ENCODE measurements at places on chromosomes 2 and 18. TPM values are rescaled to one million over a fixed set of nuclear protein-coding genes. Genes with fewer than 3 reads are reported as not detected.
A peak's percentile ranks its signal among the peaks of the same experiment; 100 is the strongest.

IGFBP2 gene
- 873 TPM for total RNA-seq

TGFA gene
- 3.0 TPM for total RNA-seq

GKN2 gene
- total RNA-seq = not detected

FKBP1B gene
- 58.6 TPM for total RNA-seq

PREB gene
- total RNA-seq = 56.7 TPM

SERPINB12 gene
- not detected for total RNA-seq

BCL11A gene
- 45.0 TPM for total RNA-seq

PROKR1 gene
- total RNA-seq = 4.4 TPM

DNA sequence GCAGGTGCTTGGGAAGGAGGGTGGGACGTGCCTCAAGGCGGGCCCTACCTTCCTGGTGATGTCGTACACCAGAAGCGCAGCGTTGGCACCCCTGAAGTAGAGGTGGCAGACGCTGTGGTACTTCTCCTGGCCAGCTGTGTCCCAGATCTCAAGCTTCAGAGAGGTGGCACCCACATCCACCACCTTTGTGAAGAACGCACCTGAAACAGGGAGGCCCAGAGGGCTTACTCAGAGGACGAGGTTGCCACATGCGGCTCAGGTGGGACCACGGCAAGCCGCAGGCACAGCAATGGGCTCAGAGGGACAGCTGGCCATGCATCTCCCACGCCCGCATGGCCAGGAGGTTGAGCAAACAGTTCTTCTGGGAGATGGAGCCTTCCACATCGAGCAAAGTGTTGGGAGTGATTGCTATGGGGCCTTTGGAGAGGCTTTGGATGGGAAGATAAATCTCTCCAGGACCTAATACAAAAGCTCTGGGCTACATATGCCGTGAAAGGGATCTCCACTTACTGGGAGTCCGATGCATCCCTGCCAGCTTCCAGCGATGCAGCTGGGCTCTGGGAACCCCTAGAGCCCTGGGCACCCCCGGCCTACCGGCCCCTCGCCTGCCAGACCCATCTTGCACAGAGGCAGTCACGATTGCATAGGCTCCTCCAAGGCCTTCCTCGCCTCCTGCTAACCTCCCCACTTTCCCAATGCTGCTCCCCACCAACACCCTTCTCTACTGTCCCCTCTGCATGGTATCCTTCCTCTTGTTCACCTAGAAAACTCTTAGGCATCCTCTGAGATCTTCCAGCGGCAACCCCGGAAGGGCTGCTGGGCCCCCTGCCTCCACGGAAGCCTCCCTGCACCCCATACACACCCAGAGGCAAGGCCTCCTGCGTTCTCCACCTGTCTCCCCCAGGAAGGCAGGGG lies 11.8 kb downstream of the PRLH start:
- H3K4me1 ChIP-seq = peaks cover 31% of the 10 kb centered on the region
- H3K27me3 ChIP-seq = no peaks in the 10 kb centered on the region
- H3K36me3 ChIP-seq = peaks cover 36% of the 10 kb centered on the region
- no peak overlapping the region for H3K4me3 ChIP-seq

GRCh38 chr2:75560768-75561565 lies at the start of gene EVA1A:
Gene EVA1A, minus strand, starts transcription at chr2:75560939. Its CDS starts 42,799 bp downstream, at chr2:75518140.
- H3K4me3 ChIP-seq = peak within 1 kb of the TSS; percentile 97
- H3K27me3 ChIP-seq = peaks cover 29% of the 10 kb centered on the region
- peak within 1 kb of the TSS; percentile 48 for H3K27ac ChIP-seq
- no peaks in the 10 kb centered on the region for H3K36me3 ChIP-seq
- peaks cover 40% of the 10 kb centered on the region for H3K4me1 ChIP-seq

- H3K27ac ChIP-seq = no peak overlapping the region
- DNase-seq = peak; percentile 57
- no peak overlapping the region for H3K4me3 ChIP-seq
- no peaks in the 10 kb centered on the region for H3K36me3 ChIP-seq
Measured at GRCh38 chr2:205903549-205904129, 182.3 kb downstream of the INO80D start.

GRCh38 chr2:604854-605524 lies 72.2 kb downstream of the TMEM18 start:
- H3K4me3 ChIP-seq = no peak overlapping the region
- no peak for DNase-seq

- H3K27ac ChIP-seq = no peak overlapping the region
- peaks cover 2% of the 10 kb centered on the region for H3K27me3 ChIP-seq
- DNase-seq = no peak
- no peak overlapping the region for H3K4me3 ChIP-seq
Measured at GRCh38 chr2:169107645-169108044, 38.3 kb downstream of the DHRS9 start.

GRCh38 chr18:21599585-21600525 lies 649 bp downstream of the ESCO1 start:
- DNase-seq = peak; percentile 75
- peak overlapping the region; percentile 98 for H3K4me3 ChIP-seq
- H3K36me3 ChIP-seq = peaks cover 7% of the 10 kb centered on the region
- H3K27me3 ChIP-seq = peaks cover 4% of the 10 kb centered on the region
- H3K27ac ChIP-seq = peak overlapping the region; percentile 100
- peaks cover 14% of the 10 kb centered on the region for H3K4me1 ChIP-seq

GRCh38 chr2:69241664-69242514 lies 145.1 kb downstream of the GFPT1 start:
- no peaks in the 10 kb centered on the region for H3K27me3 ChIP-seq
- H3K4me3 ChIP-seq = no peak overlapping the region
- peaks cover 12% of the 10 kb centered on the region for H3K36me3 ChIP-seq
- DNase-seq = no peak

GRCh38 chr2:219551441-219552381 lies 7.9 kb downstream of the TMEM198 start:
- H3K27me3 ChIP-seq = peaks cover 43% of the 10 kb centered on the region
- DNase-seq = no peak
- peaks cover 10% of the 10 kb centered on the region for H3K4me1 ChIP-seq
- H3K27ac ChIP-seq = peak overlapping the region; percentile 90
- peak overlapping the region; percentile 93 for H3K4me3 ChIP-seq
- H3K36me3 ChIP-seq = peaks cover 16% of the 10 kb centered on the region

- H3K36me3 ChIP-seq = no peaks in the 10 kb centered on the region
- H3K27ac ChIP-seq = peak overlapping the region; percentile 85
- H3K27me3 ChIP-seq = no peaks in the 10 kb centered on the region
Measured at GRCh38 chr2:173193925-173194324, 118.3 kb downstream of the MAP3K20 start.

- no peak overlapping the region for H3K4me3 ChIP-seq
- H3K27ac ChIP-seq = no peak overlapping the region
- H3K36me3 ChIP-seq = no peaks in the 10 kb centered on the region
- no peaks in the 10 kb centered on the region for H3K27me3 ChIP-seq
- peaks cover 39% of the 10 kb centered on the region for H3K4me1 ChIP-seq
- DNase-seq = no peak
Measured at GRCh38 chr18:23291456-23292205, 156.3 kb downstream of the CABLES1 start.

GRCh38 chr2:159855557-159856061 lies 57.6 kb upstream of the CD302 start:
- H3K27ac ChIP-seq = no peak overlapping the region
- no peaks in the 10 kb centered on the region for H3K27me3 ChIP-seq
- H3K4me1 ChIP-seq = peaks cover 14% of the 10 kb centered on the region

DNA sequence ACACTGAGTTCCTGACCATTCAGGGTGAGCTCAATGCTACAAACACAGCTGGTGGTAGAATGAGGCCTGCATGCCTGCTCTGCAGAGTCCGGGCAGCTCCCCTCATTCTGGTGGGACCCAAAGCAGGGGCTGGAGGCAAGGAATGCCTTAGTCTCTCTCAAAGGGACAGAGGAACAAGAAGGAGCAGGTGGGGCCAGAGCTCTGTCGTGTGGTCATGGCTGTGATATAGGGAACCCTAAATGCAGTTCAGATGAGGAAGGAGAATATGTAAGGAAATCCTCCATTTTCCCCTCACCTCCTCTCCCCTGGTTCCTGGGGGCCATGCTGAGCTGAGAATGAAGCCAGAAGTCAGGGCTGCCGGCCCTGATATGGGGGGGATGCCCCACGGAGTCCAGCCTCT lies 334.3 kb downstream of the CYP26B1 start:
- no peaks in the 10 kb centered on the region for H3K36me3 ChIP-seq
- DNase-seq = no peak
- H3K4me3 ChIP-seq = no peak overlapping the region
- H3K4me1 ChIP-seq = no peaks in the 10 kb centered on the region
- no peak overlapping the region for H3K27ac ChIP-seq

DNA sequence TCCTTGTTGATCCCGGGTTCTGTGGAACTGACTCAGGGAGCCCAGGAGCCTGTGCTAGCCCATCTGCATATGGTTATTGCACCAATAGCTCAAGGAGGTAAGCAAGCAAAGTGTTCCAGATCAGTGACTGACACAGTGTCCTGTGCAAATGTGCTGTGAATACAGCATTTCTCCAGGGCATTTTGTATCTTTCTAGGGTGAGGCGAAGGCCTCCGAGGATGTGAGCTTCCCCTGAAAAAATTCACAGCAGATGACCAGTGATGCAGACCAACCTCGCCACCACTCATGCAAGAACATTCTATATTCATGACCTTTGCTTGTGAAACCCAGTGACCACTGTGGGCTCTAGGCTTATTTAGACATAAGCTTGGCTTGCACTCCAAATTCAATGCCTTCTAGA lies 15.2 kb upstream of the NT5DC4 start:
- no peaks in the 10 kb centered on the region for H3K36me3 ChIP-seq
- H3K4me3 ChIP-seq = no peak overlapping the region
- H3K27ac ChIP-seq = no peak overlapping the region
- no peak for DNase-seq
- no peaks in the 10 kb centered on the region for H3K4me1 ChIP-seq

DNA sequence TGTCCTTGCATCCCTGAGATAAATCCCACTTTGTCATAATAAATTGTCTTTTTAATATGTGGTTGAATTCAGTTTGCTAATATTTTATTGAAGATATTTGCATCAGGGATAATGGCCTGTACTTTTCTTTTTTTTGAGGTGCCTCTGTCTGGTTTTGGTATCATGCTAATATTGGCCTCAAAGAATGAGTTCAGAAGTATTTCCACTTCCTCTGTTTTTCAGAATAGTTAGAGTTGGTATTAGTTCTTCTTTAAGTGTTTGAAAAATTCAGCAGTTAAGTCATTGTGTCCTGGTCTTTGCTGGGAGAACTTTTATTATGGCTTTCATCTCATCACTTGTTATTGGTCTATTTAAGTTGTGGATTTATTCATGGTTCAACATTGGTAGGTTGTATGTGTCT lies 464.1 kb upstream of the CRIM1 start:
- H3K27ac ChIP-seq = no peak overlapping the region
- H3K27me3 ChIP-seq = no peaks in the 10 kb centered on the region
- H3K36me3 ChIP-seq = no peaks in the 10 kb centered on the region

GRCh38 chr2:73987109-73987947 lies 2.6 kb downstream of the TET3 start:
- peaks cover 15% of the 10 kb centered on the region for H3K27me3 ChIP-seq
- no peak overlapping the region for H3K27ac ChIP-seq
- no peak for DNase-seq

GRCh38 chr2:28134262-28134812 lies 243.8 kb downstream of the BABAM2 start:
- H3K4me3 ChIP-seq = no peak overlapping the region
- H3K4me1 ChIP-seq = no peaks in the 10 kb centered on the region
- H3K27me3 ChIP-seq = no peaks in the 10 kb centered on the region
- H3K36me3 ChIP-seq = 0 out of 2 replicates have a peak, but pooled peaks cover 2% of the 10 kb centered on the region

- no peak for DNase-seq
- H3K4me3 ChIP-seq = no peak overlapping the region
- H3K36me3 ChIP-seq = no peaks in the 10 kb centered on the region
- H3K27me3 ChIP-seq = no peaks in the 10 kb centered on the region
Measured at GRCh38 chr2:66595556-66595955, 160.6 kb downstream of the MEIS1 start.

GRCh38 chr2:121688820-121689219 lies 39.6 kb upstream of the CLASP1 start:
- peaks cover 14% of the 10 kb centered on the region for H3K27me3 ChIP-seq
- H3K4me3 ChIP-seq = no peak overlapping the region
- DNase-seq = no peak
- no peak overlapping the region for H3K27ac ChIP-seq
- H3K36me3 ChIP-seq = peaks cover 12% of the 10 kb centered on the region
- H3K4me1 ChIP-seq = peaks cover 49% of the 10 kb centered on the region

Measured in WTC11 (cell line).